ENCODE measurements at places on chromosomes 1 and 21.
A peak's percentile ranks its signal among the peaks of the same experiment; 100 is the strongest.

- no peak for DNase-seq
Measured at GRCh38 chr1:85149805-85150204, 51.0 kb downstream of the SYDE2 start.

DNA sequence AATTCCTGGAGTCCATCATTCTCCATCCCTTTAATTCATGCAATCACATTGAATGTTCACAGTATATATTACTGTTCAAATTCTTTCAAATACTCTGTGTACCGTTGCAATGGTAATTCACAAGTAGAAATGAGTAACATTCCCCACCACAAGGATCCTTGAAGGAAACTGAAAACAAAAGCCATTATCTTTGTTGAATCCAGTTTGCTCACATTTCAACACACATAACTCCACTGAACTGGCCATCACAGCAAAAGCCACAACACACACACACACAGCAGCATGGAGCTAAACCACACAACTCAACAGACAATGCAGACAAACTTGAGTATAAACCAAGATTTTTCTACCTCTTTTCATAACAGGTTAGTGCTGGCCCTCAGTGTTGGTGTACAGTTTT is 188.3 kb upstream of the GREM2 start:
- peak; percentile 2 for DNase-seq

DNA sequence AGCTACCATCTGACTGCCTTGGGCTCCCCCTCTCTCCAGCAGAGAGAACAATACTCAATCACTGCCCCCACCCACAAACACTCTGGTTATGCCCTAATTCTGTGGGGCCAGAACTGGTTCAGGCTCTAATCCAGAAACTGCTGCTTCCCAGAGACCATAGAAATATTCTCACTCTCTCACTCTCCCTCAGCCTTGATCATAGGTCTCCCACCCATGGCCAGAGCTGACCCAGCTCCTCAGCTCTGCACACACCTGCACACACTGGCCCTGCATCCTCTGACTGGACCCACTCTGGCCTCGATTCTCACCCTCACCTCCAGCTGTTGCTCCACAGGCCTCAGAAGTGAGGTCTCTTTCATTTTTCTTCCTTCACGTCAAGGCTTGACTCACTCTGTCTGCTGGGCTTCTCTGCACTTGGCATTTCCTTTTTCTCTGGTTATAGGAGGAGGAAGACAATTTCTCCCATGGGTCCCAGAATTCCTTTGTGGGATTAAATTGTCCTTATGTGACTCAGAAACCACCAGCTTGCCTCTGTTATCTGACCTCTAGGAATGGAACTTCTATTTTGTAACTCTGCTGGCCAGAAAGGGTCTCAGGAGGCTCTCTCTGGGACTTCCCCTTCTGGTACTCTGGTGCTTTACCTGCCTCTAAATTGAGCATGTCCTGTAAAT is 15.6 kb upstream of the ZMYM6 start:
- no peak for DNase-seq

DNA sequence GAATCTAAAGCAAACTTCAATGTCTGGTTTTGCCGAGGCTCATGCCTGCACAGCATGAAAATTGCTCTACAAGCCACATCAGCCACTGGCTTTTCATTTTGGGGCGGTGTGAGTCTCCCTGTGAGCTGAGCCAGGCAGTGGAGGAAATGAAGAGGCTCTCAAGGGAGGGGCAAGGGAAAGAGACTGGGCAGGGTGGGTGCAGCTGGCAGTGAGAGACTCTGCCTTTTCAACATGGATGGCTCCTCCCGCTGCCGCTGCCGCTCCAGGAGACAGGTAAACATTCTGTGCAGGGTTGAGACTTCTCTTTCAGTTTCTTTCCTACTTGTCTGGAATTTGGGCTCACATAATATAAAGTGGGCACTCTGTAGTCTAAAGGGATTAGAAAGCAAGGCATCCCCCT is 11.3 kb upstream of the CTSE start:
- no peak for DNase-seq

GRCh38 chr1:17350083-17350482 is 21.9 kb upstream of the PADI6 start:
- DNase-seq, result no peak

GRCh38 chr1:17802945-17803344 is 47.8 kb downstream of the ACTL8 start:
- no peak for DNase-seq

DNA sequence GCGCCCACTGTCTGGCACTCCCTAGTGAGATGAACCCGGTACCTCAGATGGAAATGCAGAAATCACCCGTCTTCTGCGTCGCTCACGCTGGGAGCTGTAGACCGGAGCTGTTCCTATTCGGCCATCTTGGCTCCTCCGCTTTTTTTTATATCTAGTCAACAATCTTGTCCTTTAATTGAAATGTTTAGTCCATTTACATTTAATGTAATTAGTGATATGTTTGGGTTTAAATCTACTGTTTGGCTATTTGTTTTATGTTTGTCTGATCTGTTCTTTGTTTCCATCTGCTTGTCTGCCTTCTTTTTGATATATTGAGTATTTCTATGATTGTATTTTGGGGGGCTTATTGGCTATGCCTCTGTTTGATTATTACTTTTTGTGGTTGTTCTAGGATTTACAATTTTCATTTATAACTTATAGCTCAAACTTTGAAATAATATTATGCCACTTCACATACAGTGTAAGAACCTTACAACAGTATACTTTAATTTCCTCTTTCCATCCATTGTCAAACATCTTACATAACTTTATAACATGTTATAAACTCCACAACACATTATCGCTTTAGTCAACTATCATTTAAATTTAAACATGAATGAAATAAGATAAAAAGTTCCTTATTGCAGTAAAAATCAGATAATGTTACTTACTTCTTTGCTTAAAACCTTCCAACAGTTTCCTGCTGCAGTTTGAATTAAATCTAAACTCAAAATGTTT is 16.5 kb upstream of the RYR2 start:
- no peak for DNase-seq

GRCh38 chr21:35179990-35180540 is 131.0 kb upstream of the RUNX1 start:
- DNase-seq, result no peak

DNA sequence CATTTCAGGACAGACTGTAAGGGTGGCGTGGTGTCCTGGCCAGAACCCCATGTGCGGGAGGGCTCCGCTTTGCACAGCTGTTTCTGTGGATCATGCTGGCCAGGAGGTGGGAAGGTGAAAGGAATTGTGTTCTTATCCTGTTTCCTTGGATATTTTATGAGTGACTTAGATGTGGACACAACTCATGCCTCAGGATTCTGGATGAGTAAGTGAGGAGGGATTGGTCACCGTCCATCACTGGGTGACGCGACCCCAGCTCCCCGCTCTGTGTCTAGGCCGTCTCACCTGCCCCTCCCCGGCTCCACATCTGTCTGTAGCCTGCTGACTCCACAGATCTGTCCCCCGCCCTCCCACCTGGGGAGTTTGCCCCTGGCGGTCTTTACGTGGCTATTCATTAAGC is 48.8 kb downstream of the PIK3CD start:
- no peak for DNase-seq

- no peak for DNase-seq
Measured at GRCh38 chr1:156394835-156395461, 25.9 kb downstream of the RHBG start.

DNA sequence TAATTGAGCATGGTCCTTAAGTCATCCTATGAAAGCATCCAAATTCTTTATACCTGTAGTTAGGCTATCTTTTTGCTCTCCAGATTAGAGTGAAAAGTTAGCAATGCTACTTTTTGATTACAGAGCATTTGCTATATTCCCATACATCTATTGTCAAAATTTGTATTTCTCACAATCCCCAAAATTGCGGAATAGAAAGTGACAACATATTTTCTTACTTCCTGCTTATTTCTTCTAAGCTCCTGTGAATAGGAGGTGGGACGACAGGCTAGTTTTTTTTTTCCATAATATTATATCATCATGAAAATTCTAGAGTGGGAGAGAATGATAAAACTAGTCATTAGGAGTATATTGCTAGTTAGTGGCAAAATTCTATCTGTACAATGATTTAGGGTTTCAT is 264.0 kb upstream of the DPYD start:
- no peak for DNase-seq

DNA sequence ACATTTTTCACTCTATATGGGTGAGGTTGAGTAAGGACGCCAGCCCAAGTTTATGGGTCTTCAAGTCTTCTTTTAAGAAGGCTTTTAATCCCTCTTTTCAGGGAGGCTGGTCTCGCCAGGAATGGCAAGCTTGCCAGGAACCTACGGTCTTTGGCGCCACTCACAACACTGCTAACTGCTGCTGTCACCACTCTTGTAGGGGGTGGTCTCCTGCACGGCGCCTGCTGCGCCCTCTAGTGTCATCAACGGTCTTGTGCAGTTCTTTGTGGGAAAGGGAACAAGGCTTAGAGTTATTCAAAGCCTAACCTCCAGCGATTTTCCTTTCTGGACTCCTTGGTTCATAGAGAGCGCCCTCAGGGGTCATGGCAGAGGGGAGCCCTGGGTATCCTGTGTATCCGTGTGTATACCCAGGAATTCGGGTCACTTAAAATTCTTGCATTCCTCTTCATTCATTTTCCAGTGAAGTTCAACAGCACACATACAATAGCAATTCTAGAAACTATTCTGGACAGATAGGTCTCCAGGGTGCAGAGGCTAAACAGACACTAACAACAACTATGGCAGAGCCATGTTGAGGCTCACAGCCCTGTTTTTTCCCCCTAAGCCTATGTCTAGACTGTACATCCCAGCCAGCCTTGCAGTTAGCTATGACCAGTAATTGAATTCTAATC is 392.8 kb upstream of the CAMK1G start:
- peak; percentile 18 for DNase-seq

DNA sequence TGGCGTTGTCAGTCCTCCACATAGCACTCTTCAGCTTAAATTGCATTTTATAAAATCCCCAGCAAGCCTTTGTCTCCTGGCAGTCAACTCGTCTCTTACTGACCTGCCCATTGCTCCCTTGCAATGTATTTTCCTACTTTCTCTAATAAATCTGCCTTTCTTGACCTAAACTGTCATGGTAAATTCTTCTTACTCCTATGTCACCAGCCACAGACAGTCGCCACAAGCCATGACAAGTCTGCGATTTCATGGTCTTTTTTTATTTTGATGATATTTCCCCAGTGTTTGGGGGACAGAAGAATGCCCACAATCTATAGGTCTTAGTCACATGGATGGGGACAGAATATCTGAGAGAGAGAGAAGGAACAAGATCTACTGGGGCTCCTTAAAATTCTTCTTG is 8.4 kb downstream of the IFNAR2 start:
- no peak for DNase-seq

GRCh38 chr1:107151295-107151694 is 10.5 kb downstream of the NTNG1 start:
- no peak for DNase-seq

DNA sequence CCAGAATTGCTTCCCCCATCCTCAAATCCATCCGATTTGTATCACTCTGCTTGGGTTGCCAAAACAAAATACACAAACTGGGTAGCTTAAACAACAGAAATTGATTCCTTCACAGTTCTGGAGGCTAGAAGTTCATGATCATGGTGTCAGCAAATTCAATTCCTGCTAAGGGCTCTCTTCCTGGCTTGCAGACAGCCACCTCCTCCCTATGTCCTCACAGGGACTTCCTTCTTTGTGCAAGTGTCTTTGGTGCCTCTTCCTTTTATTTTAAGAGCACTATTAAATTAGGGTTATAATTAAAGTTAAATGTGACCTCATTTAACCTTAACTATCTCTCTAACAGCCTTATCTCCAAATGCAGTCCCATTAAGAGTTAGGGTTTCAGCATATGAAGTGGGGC is 112.8 kb downstream of the PLPP3 start:
- DNase-seq, result no peak

GRCh38 chr1:243837907-243838535 is 12.0 kb downstream of the AKT3 start:
- DNase-seq, result no peak

GRCh38 chr1:70627910-70628309 is 216.8 kb downstream of the CTH start:
- DNase-seq, result no peak

- DNase-seq, result no peak
Measured at GRCh38 chr21:31647650-31648049, 11.8 kb upstream of the SOD1 start.

GRCh38 chr1:194300776-194301175 is 1114.4 kb upstream of the B3GALT2 start:
- DNase-seq, result no peak

- no peak for DNase-seq
Measured at GRCh38 chr1:71083271-71083670, 2.4 kb upstream of the ZRANB2 start.

All from T-helper 2 cell (primary cell).